Kasumi-1 (cell line): ENCODE measurements at places on chromosomes 2 and 18.
A peak's percentile ranks its signal among the peaks of the same experiment; 100 is the strongest.

DNA sequence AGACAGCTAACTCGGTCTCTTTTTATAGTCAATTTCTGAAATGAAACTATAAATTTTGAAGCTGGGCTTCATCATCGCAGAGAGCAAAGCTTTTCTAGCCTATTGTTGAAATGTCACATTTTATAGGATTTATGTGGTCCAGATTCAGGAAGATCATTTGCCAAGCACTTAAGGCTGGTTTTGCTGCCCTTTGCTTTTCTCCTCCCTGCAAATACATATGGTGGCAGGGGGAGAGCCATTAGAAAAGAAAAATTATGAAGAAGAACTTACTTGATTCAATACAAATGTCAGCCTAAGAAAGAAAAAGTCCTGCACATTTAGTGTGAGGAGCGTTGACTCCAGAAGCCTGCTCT is 206.9 kb upstream of the NRP2 start:
- DNase-seq, result no peak

- DNase-seq, result no peak
These were observed 96.0 kb downstream of the TFCP2L1 start for GRCh38 chr2:121189011-121189410.

DNA sequence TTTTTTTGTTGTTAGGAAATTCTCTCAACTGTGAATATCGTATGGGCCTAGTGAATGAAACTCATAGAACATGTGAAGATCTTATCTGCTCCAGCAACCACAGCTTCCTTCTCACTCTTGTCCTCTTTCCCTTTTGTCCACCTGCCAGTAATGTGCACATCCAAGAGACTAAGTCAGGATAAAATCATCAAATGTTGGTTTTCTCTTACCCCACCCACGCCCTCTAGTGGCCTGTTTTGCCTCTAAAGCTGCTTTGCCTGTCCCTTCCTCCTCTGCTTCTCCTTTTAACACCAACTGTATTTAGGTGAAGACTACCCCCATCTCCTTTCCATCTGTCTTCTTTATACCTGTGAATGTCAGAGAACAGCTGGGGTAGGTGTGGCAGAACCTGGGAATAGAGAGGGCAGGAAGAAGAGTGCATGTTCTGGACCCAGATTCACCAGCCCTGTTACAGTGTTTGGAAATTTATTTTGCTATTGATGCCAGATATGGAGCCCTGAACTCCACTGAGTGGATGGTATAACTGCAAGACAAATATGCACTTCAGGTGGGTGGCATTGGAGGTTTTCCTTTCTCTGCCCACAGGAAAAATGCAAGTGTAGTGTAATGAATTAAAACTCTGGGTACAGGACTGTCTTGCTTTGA is 8.4 kb upstream of the MGAT5 start:
- peak; percentile 93 for DNase-seq

DNA sequence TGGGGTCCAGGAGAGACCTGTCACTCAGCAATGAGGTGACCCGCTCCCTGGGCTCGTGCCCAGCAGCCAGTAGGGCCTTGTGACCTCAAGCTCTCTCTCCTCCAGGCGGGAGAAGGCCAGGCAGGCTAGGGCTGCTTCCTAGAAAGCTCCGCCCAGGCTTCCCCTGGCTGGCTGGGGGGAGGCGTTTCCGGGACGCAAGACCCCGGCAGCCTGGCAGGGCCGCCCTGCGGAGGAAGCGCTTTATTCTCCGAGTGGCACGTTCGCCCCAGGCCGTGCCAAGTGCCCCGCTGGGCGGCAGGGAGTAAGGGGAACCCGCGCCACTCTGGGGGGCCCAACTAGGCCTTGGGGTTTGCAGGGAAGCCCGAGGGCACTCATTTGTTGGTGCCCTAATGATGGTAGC is 21.2 kb upstream of the EPAS1 start:
- no peak for DNase-seq

DNA sequence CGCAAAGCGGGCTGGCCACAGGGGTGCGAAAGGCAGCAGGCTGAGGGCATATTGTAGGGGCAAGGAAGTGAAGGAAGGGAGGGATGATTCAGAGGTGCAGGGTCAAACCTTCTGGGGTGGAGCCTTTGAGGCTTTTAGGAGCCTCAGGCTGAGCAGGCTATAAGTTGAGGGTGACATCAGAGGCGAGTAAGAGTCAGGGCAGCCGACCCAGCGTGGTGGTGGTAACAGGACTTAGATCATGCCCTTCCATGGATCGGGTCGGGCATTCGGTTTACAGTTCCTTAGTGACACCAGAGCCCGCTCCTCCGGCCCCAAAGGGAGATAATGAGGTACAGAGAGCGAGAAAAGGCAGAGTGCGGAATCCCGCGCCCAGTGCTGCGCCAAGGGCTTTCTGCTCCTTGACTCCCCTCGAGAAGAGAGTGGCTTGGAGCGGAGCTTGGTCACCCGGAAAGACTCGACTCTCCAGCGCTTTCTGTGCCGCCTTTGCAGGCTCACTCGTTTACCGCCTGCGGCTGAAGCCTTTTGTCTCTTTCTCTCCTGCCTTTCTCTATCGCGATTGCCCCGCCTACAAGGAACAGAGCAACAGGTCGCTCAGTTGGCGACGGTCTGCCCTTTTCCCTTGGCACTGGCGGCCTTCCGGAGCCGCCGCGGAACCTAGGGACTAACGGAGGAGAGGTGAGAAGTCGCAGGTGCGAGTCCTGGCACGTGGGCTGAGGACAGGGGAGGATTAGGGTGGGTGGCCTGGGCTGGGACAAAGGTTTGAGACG is 720 bp downstream of the LBX2 start:
- peak; percentile 65 for DNase-seq

DNA sequence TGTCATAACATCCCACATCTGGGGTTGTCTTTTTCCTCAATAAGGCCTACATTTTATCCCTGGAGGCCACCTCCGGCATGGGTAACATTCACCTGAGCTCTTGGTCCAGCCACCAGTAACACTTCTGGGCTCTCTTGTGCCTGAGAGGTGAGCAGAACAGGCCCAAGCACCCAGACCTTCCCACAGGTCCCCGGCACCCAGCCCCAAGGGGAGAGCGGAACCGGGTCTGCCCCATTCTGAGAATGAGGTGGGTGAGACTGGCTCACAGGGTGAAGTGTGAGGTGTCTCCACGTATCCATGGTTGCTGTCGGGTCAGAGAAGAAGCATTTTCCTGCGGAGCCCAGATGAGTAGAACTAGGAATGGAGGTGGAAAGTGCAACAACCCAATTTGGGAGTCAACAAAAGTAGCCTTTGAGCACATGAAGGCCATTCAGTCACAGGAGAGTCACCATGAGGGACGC is 496.7 kb upstream of the MYT1L start:
- no peak for DNase-seq

GRCh38 chr18:66560094-66560493 is 43.8 kb downstream of the CDH19 start:
- peak; percentile 60 for DNase-seq

DNA sequence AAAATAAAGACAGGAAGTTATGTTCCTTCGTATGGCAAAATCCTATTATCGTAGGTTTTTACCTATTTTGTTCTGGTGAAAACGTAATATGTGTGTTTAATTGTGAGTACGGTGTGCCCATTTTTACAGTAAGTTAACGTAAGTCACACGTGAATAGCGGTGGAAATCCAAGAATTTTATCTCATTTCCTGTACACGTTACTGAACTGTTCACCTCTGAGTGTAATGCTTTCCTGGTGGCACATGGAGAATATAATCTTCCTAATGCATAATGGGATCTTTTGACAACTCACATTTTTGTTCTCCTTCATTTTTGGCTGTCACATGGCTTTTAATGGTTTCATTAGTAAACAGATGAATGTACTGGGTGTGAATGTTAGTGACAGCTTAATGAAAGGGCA is 28.2 kb downstream of the BCL2L11 start:
- DNase-seq, result no peak

DNA sequence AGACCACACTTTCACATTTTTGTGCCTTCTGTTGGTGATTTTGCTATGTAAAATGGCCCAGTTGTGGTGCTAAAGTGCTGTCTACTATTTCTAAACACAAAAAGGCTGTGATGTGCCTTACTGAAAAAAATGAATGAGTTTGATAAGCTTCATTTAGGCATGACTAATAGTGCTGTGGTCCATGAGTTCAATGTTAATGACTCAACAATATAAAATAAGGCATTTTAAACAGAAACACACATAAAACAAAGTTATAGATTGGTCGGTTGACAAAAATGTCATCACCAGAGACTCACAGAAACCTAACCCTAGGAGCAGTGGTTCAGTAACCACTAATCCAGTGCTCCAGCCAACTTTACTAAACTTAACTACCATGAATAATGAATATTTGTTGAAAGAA is 160.0 kb downstream of the DNAH6 start:
- no peak for DNase-seq

- DNase-seq, result no peak
These were observed 44.1 kb downstream of the FARP2 start for GRCh38 chr2:241399941-241400922.

GRCh38 chr18:14940735-14941134 is 192.8 kb downstream of the ANKRD30B start:
- no peak for DNase-seq

DNA sequence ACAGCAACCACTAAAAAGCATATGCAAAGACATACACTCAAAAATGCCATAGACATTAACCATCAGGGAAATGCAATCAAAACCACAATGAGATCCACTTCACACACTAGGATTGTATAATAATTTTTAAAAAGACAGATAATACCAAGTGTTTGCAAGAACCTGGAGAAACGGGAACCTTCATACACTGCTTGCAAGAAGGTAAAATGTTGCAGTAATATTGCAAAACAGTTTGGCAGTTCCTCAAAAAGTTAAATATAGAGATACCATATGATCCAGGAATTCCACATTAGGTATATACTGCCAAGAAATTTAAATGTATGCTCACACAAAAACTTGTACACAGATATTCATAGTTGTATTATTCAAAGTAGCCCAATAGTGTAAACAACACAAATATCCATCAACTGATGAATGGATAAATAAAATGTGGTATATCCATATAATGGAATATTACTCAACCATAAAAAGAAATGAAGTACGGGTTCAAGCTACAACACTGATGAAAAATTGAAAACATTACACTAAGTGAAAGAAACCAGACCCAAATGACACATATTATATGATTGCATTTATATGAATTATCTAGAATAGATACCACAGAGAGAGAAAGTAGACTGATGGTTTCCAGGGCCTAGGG is 14.7 kb upstream of the CHMP3 start:
- DNase-seq, result no peak

DNA sequence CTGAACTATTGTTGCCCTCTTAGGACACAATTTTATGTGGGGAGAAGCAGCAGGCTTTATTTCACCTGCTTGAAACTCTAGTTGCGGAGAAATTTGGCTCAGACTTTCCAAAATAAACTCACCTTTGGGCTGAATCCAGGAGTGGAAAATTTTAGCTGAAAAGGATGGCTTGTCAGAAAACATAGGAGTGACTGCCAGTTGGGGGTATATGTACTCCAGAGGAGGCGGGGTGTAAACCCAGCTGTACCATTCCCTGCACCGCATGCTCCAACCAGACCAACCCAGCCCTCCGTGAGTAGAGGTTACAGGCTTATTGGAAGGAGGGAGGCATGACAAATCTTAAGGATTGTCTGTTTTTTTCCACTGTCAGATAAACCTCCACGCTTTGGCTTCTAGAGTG is 53.8 kb downstream of the PRKCE start:
- DNase-seq, result no peak
